ENCODE measurements at places on chromosomes 3 and 15.
A peak's percentile ranks its signal among the peaks of the same experiment; 100 is the strongest.

DNA sequence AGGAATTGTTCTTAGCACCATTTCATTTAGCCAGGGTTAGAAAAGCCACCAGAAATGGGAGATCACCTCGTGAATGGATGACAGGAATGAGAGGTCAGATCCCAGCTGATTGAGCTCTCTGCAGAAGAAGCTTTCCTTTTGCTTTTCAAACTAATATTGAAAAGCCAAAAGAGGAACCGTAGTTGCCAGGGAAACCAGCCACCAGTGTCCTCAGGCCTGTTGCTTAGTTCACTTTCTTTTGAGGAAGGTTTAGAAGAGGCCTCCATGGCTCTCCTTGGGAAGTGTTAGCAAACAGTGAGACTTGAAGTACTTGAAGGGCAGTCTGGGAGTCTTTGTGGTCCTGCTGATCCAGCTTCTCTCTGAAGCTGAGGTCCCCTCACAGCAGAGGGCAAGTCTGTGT is 7.4 kb upstream of the CCK start:
- no peak for DNase-seq

DNA sequence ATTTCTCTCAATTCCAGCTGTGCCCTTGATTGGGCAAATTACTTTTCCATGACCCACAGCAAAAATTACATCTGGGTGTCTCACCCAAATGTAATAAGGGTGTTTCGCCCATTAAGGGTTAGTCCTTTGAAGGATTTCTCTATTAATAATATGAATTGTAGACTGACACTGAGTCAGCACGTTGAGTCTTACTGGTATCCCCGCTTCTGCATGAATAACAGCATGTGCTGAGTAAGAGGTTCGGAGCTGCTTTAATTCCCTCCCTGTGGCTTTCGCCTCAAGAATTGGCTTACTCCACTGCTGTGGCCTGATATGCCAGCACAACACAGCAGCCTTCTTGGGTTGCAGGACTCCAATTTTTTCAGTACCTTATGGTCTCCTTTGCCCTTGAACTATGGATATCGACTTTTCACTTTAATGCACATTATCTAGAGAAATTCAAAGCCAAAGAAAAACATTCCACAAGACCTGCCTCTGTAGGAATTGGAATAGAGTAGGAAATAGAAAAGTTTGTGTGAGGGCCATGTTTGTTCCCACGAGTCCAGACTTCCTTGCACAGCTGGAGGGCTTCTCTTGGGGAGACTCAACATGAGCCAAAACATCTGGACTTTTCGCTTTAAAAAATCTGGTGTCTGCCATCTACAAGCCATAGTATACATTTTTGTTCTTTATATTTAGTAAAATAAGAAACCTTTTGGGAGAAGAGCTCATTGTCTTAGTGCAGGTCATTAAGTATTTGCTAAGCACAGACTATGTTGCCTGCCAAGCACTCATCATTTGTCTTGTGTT is 20.7 kb upstream of the ERC2 start:
- no peak for DNase-seq

- DNase-seq = no peak
These were observed 4.3 kb upstream of the RBP2 start for GRCh38 chr3:139480585-139480984.

GRCh38 chr3:77460326-77460725 is 420.4 kb downstream of the ROBO2 start:
- peak; percentile 82 for DNase-seq

- DNase-seq = no peak
These were observed 195.4 kb downstream of the KLF13 start for GRCh38 chr15:31522028-31522427.

DNA sequence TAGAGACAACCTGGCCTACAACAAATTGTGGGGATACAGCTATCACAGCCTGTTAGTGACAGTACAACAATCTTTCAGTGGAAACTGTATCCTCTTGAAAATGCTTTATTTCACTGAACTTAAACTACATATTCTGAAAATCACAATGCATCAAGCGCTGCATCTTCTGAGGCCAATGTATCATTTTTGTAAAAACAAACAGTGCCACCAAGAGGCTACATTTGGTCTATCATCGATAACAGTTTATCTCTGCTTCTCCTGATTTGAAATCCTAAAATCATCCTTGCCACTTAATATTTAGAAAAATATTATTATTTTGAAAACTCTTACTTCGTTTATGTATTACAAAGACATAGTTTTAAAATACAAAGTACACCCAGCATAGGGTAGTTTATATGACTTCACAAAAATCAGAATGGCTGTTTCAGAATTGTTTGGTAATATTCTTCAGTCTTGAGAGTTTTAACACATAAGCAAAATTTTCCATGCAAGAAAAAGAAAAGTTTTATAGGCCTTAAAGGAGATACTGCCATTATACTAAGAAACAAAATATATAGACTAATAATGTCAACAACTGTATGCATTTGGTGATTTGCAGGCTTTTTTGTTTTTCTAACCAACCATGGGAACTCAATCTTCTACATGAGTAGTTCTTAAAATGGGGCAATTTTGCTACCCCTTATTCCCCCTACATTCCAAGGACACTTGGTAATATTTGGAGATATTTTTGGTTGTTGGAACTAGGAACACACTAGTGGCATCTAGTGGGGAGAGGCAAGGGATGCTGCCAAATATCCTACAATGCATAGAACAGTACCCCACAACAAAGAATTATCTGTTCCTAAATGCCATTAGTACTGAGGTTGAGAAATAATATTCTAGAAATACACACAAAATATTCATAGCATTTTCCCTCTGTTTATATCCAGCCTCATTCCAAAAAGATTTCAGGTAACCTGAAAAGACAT is 42.3 kb downstream of the WDR72 start:
- DNase-seq = no peak

DNA sequence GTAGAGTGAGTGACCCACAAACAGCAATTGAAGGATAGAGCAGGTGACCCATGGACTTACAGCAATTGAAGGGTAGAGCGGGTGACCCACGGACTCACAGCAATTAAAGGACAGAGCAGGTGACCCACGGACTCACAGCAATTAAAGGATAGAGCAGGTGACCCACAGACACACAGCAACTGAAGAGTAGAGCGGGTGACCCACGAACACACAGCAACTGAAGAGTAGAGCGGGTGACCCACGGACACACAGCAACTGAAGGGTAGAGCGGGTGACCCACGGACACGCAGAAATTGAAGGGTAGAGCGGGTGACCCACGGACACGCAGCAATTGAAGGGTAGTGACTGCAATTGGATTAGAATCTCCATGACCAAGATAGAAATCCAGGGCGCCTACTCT is 9.8 kb upstream of the TNK2 start:
- no peak for DNase-seq

- DNase-seq = no peak
These were observed 20.6 kb downstream of the SLC6A11 start for GRCh38 chr3:10836676-10837075.

GRCh38 chr3:169624533-169624972 is 39.0 kb downstream of the MECOM start:
- DNase-seq = no peak

GRCh38 chr3:14913071-14913925 is 34.1 kb upstream of the NR2C2 start:
- DNase-seq = no peak

DNA sequence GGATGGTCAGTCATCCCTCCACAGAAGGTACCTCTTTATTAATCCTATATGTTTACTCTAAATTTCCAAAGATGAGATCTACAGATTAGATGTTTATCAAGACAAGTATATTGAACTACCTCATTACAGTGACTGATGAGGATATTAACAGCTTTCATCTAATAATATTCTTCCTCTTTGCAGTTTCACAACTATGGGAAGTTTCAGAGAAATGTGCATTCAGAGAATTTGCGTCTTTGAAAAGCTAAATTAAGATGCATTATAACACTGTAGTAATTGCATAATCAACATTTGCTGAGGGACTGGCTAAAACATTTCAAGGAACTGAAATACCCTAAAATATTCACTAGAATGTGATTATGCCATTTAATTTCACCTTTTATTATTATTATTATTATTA is 46.7 kb downstream of the MCF2L2 start:
- DNase-seq = no peak

DNA sequence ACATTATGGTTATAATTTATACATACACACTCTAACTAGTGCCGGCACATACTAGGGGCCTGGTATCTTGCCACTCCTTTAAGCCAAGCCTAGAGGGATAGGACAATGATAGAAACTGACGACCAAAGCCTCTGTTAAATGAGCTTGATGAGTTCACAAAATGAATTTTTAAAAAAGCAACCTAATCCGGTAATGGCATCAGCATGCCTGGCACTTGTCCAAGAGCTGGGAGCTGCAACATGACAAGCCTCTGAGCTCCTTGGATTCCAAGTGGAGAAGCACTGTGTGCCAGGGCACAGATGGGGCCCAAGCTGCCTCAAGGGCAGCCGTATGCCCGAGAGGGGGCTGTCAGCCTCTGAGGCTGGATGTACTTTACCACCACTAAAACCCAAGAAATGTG is 9.7 kb downstream of the ETV5 start:
- peak; percentile 40 for DNase-seq

All from fibroblast of skin of left biceps (primary cell).